ENCODE measurements at places on chromosomes 3 and 15.

- DNase-seq = no peak
Measured at GRCh38 chr3:31103623-31104180, 209.2 kb upstream of the GADL1 start.

DNA sequence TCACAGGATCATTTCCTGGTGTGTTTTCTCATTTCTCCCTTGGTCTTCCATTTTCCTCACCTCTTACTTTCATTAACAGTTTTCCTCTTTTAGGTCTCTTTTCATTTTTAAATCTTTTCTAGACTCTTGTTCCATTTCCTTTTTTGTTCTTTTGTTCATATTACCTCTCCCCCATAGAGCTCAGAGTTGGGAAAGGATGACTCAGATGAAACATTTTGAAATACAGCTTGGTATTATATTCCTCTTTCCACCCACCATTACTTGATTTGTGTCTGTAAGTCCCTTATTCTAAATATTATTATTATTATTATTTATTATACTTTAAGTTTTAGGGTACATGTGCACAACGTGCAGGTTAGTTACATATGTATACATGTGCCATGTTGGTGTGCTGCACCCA, 153.1 kb downstream of the VGLL3 start:
- DNase-seq = no peak

- no peak for DNase-seq
Measured at GRCh38 chr3:185225523-185225922, 28.3 kb downstream of the EHHADH start.

DNA sequence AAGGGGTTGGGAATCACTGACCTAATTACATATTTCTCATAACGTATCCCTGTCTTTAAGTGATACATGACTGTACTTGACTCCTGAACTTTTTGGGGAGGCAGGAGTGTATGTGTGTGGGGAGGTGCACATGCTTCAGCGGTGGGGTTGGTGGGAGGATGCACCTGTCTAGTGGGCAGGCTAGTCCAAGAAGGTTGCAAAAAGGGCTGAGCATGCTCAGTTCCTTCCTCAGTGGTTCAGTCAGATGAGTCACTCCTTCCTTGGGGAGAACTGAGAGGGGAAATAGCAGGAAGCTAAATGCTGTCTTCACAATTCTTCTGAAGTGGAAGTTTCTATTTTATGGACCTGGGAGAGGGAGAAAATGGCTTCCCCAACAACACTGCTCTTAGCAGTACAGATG, 24.6 kb upstream of the AP4E1 start:
- no peak for DNase-seq

DNA sequence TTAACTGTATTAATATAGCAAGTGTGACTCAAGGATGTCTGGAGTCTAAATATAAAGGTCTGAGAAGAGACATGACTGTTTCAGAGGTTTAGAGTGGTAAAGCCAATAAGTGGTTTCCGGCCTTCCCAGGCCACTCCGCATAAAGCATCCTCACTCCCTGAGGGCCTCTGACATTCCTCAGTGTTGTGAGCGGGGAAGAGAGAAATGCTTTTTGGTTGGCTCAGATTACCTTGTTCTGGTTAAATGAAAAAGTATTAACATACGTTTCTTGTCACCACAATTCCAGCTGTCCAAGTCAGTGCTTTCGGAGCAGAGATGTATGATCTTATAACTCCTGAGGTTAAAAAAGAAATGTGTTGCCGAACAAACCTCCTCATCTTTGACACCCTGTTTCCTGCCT, 103.8 kb downstream of the RBMS3 start:
- no peak for DNase-seq

GRCh38 chr15:48020166-48020565, 100.6 kb upstream of the SLC24A5 start:
- DNase-seq = no peak

GRCh38 chr3:134073583-134073945, 43.8 kb upstream of the SLCO2A1 start:
- no peak for DNase-seq

GRCh38 chr3:121883507-121883906, 10.7 kb upstream of the SLC15A2 start:
- peak; percentile 5 for DNase-seq

DNA sequence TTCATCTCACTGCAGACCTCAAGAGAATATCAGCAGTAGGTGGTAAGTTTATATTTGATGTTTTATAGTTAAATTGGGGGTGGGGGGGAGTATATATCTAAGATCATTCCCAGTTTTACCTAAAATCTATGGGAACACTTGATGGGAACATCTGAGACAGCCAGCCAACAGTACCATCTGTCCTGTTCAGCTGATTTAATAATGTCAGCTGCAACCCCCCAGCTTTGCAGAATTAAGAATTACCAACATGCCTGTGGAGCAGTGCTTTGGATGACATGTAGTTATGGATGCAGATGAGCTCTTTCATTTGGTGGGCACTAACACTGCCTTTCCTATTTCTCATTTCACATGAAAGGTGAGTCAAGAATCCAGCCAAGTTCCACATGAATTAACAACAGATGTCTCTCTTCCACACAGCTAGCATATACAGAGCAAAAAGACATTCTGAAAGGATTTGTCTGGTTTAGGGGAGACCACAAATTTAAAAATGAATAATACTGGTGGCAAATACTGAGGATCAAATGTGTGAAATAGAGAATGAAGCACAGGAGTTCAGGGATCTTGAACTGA, 76.2 kb downstream of the SETD5 start:
- no peak for DNase-seq

GRCh38 chr3:17122758-17123157, 238.0 kb downstream of the PLCL2 start:
- DNase-seq = no peak

GRCh38 chr3:156630081-156630772, 44.2 kb upstream of the TIPARP start:
- DNase-seq = no peak

GRCh38 chr3:36476286-36476942, 96.1 kb downstream of the STAC start:
- no peak for DNase-seq

DNA sequence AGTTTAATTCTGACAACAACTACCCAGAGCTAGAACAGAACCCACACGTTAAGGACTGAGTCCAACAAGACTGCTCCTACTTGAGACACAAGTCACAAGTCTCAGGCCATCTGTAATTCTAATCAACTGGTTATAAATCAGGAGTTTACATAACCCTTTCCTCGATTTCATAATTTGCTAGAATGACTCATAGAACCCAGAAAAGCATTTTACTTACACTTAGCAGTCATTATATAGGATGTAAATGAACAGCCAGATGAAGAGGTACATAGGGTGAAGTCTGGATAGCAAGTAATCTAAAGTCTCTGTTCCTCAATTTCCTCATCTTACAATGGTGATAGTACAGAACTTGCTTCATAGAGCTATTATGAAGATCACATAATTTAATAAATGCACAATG, 1018.2 kb downstream of the DIPK2A start:
- DNase-seq = peak; percentile 95

- DNase-seq = no peak
Measured at GRCh38 chr3:154193000-154193615, 71.9 kb downstream of the ARHGEF26 start.
